ENCODE measurements at places on chromosomes 16 and 17.
A peak's percentile ranks its signal among the peaks of the same experiment; 100 is the strongest.

DNA sequence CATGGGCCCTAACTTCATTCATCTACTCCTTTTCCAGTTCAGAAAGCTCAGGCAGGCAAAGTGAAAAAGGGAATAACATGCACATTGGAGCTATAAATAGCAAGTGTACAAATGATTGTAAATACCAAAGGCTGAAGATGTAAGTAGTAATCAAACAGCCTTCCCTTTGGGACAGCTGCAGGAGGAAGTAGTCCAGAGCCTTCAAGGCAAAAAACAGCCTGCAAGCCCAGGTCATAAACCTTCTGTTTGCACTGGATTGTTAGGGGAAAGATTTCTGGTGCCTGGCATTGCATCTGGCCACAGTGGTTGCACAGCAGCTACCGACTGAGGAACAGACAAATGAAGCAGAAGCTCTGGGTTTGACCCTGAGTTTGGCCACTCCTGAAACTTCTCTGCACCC lies 98.6 kb upstream of the PMFBP1 start:
- no peak for DNase-seq

- DNase-seq: no peak
Observed at GRCh38 chr17:4427505-4427904, 6.2 kb upstream of the SPNS3 start.

GRCh38 chr17:29622337-29623282 lies at the start of gene CORO6:
CORO6 (minus strand) TSS chr17:29622912; CDS start chr17:29621421, 1,491 bp downstream.
- DNase-seq: no peak

GRCh38 chr17:44919885-44920564 lies 4.7 kb upstream of the GFAP start:
- no peak for DNase-seq

DNA sequence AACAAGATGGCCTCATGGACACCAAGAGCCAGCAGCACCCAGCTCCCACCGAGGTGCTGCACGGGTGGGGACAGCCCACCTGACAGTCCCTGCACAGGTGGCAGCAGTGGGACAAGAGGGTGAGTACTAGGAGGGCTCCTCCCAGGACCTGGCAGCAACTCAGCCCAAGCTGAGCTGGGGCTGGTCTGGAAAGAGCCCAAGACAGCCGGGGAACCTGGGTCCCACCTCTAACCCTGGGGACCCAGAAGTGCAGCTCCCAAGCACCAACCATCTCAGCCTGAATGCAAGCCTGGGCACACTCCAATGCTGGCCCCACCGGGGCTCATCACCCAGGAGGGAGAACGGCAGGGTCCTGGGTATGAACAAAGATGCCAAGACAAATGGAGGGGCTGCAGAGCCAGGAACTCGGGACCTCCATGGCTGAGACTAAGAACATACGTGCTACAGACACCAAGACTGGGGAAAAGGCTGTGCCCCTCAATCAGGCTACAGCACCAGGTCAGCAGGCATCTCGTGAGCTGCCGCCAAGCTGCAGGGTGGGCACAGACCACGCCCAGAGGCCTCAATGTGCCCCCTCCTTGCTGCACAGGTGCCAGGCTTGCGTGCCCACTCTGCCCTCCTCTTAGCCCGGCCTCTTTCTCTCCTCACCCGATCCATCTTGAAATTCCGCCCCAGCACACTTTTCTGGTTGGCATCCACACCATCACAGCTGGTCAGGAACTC lies 37.5 kb upstream of the GSG1L start:
- DNase-seq: no peak

DNA sequence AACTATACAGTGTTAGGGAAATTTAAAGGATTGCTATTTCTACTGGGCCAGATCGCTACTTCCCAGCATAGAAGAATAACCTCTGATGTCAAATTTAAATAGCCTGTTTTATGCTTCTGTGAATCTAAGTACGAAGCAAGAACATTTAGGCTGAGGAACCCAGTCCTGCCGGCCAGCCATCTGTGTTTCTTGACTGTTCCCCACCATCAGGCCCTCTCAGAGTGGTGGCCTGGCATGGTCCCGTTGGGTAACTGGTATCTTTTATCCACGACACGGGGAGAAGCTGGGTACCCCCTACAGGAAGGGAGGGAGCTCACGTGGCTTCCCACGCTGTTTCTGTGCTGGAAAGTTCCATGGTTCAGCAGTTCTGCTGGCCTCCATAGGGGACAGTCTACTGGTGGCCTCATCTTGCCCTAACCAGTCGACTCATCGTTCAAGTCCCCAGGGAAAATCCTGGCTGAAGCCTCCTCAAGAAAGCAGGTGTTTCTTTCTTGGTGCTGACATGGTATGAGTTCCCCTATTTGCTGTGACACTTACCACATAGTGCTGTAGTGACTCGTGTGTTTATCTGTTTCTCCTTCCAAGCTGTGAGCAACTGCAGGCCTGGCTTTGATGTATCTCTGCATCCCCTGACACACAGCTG lies 201.7 kb upstream of the NLRP1 start:
- DNase-seq: peak; percentile 28

DNA sequence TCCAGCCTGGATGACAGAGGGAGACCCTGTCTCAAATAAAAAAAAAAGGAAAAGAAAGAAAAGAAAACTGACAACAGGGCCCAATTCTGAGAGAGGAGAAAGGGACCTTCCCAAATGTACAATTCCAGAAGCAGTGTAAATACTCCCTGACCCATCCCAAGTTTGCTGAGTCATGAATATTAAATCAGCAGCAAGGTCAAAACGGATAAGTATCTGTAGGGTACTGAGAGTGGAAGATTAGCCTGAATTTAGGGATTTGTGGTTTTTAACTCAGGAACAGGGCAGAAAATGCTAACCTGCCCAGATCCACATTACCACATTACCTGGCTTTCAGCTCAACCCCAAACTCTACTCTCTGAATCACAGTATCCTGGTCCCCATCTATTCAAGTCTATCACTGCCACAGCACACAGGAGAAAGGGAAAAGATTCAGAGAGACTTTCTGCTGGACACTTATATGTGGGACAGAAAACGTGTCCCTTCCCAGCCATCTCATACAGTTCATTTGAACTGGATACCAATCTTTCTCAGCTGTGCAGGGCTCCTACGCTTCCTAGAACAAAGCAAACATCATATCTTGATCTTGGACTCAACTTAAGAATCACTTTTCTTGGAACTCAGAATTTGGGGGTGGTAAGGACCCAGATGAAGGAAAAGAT lies 2.9 kb downstream of the FXR2 start:
- no peak for DNase-seq

- DNase-seq: no peak
Observed at GRCh38 chr17:16569358-16569712, 331 bp upstream of the ZNF287 start.

GRCh38 chr16:90078579-90078895 lies 1.4 kb upstream of the PRDM7 start:
- DNase-seq: no peak

DNA sequence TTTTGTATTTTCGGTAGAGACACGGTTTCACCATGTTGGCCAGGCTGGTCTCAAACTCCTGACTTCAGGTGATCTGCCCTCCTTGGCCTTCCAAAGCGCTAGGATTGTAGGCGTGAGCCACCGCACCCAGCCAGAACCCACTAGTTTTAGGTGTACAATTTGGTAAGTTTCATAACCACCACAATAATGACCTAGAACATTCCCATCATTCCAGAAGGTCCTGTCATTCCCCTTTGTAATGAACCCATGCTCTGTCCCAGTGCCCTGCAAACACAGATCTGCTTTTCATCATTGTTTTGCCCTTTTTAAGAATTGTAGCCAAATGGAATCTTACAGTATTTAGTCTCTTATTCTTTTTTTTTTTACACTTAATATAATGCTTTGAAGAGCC lies 35.6 kb upstream of the IRF8 start:
- DNase-seq: no peak

DNA sequence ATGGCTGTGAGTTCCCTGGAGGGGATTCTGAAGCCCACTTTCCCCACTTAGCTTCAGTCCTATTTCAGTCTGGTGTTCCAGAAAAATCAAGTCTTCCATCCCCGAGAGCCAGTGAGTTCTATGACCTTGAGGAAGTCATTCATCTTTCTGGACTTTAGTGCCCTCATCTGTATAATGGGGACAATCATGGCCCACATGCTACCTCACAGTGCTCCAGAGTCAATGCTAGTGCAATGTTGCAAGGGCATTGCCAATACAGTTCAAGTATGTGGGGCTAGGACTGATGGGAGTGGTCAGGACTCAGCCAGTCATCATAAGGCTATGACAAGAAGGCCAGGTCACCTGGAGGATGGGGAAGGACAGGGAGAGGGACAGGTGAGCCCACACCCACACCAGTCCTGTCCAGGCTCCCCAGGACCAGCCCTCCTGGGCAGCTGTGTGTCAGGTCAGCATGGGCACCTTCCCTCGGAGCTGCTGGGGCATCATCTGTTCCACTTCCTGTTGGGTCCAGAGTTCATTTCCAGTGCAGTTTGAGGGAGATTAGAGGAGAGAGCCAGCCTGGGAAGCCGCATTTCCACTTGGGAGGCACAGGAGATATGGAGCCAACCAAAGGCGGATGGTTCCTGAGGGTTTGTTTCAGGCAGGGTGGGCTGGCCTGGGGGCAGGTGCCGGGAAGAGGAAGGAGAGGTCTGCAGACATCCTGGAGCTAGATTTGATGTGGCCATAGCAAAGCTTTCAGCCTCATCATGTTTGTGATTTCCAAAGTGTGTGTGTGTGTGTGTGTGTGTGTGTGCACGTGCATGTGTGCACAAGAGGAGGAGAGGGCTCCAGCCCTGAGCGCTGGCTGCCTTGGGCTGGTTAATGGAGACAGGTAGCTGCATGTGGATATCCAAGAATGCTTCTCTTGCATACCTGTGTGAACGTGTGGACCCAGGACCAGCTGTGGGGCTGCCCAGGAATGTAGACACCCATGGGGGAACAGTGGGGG lies 3.9 kb upstream of the WNT9B start:
- no peak for DNase-seq

GRCh38 chr16:87141402-87141801 lies 175.8 kb downstream of the C16orf95 start:
- no peak for DNase-seq

DNA sequence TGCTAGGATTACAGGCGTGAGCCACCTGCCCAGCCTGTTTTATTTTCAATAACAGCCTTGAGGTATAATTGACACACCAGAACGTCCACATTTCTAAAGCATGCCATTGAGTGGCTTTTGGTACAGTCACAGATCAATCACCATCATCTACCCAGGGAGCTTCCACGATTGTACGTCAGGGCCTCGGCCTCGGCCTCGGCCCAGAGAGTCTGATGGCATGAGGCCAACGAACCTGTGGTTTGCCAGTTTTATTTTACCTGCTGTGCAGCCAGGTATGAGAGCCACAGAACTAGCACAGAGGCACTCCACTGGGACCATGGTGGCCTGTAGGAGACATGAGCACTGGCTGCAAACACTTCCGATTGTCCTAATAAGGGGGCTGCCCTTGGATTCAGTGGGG lies 8.3 kb downstream of the UBALD1 start:
- DNase-seq: no peak

GRCh38 chr17:39563476-39563875 lies 44.2 kb downstream of the NEUROD2 start:
- DNase-seq: no peak

- DNase-seq: no peak
Observed at GRCh38 chr17:8885967-8886684, 18.7 kb upstream of the PIK3R6 start.

DNA sequence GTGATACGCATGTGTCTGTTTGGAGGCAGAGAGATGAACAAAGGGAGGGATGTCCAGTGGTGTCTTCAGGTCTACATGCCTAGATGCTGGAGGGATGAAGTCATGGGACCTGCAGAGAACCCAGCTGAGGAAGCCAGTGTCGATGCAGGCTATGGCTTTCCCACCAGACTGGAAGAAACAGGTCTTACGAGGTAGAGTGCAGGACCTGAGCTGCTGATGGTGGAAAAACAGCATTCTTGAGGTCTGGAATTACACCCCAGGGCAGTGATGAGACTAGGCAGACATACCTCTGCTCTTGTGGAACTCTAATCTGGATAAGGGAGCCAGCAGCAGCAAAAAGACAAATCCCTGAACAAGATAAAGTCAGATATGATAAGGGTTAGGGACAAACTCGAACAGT lies 37.4 kb downstream of the ARSG start:
- no peak for DNase-seq

DNA sequence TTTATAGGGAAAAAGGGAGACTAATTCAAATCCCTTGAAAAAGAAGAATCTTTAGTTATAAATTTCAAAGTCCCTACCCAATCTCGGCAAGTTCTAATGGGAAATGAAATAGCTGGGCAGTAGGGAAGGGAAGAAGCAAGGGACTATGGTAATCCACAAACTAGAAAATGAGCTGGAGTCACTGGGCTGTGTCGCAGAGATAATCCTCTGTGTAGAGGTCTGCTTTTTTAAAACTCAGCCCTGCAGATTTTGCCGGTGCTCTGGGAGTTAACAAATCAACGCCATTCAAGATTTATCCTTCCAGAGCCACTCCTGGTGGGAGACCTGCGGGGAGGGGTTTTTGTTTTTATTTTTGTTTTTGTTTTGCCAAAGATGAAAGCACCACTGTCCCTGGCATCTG lies 20.8 kb downstream of the SNX11 start:
- DNase-seq: no peak

GRCh38 chr17:51456942-51457341 lies 196.6 kb downstream of the UTP18 start:
- DNase-seq: no peak

DNA sequence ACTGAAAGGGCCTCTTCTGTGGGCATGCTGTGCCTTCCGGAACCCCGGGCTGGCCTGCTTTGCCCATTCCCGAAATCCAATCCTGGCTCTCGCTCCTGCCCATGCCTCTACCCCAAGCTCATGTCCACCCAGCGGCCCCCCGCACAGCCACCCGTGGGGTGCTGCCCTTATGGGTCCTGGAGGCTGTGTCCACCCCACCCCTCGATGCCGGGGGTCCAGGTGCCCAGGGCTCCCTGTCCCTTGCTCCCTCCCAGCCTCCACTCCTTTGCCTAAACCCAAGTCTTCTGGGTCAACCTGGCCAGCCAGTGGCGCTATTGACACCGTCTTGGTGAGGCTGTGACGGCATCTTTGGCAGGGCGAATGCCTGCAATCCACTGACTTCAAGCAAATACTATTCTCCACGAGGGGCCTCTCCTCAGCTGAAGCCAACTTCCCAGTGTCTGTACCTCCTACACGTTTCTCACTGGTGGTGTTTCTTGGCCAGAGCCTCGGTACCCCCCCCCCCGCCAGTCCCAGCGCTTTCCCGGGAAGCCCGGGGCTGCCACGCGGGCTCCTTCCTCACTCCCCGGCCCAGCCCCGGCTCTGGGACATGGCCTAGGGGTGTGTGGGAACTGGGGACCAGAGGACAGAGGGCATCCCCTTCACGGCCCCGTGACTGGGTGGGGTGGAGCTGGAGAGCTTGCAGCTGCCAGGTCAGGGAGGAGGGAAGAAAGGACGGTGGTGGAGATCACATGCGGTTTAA lies 12.2 kb upstream of the DUS1L start:
- no peak for DNase-seq

DNA sequence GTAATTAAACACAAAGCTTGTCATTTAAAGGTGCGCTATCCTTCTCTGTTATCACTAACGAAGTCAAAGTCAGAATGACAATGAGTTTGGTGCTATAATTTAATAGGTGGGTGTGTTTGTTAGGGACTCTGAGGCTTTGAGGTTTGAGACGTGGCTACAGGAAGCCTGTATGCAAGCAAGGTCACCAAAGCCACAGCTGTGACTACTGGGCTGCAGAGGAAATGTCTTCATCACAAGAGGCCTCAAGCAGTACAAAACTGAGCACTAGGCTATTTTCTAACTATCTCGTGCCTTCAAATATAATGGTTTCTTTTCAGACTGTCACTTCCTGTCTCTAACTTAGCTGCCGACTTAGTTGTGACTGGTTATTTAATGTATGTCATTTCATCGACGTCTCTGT lies 141.2 kb downstream of the AATF start:
- DNase-seq: no peak
